ENCODE measurements at places on chromosomes 5 and 9. TPM values are rescaled to one million over a fixed set of nuclear protein-coding genes. Genes with fewer than 3 reads are reported as not detected.

GRCh38 chr9:26066237-26066636 lies 388.0 kb upstream of the TUSC1 start:
- H3K4me3 ChIP-seq = no peak overlapping the region
- H3K27ac ChIP-seq = no peak overlapping the region
- no peaks in the 10 kb centered on the region for H3K36me3 ChIP-seq
- H3K4me1 ChIP-seq = peaks cover 8% of the 10 kb centered on the region
- DNase-seq = no peak

- H3K27ac ChIP-seq = no peak overlapping the region
- H3K4me1 ChIP-seq = no peaks in the 10 kb centered on the region
- no peak overlapping the region for H3K4me3 ChIP-seq
- no peaks in the 10 kb centered on the region for H3K27me3 ChIP-seq
- DNase-seq = no peak
These were observed 54.7 kb upstream of the ALDH1B1 start for GRCh38 chr9:38337706-38338264.

GRCh38 chr5:54742417-54742891 lies 224.9 kb downstream of the SNX18 start:
- no peaks in the 10 kb centered on the region for H3K27me3 ChIP-seq
- H3K4me3 ChIP-seq = no peak overlapping the region
- H3K36me3 ChIP-seq = no peaks in the 10 kb centered on the region
- no peaks in the 10 kb centered on the region for H3K4me1 ChIP-seq
- H3K27ac ChIP-seq = no peak overlapping the region

- H3K27ac ChIP-seq = no peak overlapping the region
- no peak overlapping the region for H3K4me3 ChIP-seq
- H3K36me3 ChIP-seq = no peaks in the 10 kb centered on the region
- 0 out of 2 replicates have a peak, but pooled peaks cover 1% of the 10 kb centered on the region for H3K27me3 ChIP-seq
- no peaks in the 10 kb centered on the region for H3K4me1 ChIP-seq
These were observed 588.3 kb downstream of the EBF1 start for GRCh38 chr5:158511454-158511853.

DNA sequence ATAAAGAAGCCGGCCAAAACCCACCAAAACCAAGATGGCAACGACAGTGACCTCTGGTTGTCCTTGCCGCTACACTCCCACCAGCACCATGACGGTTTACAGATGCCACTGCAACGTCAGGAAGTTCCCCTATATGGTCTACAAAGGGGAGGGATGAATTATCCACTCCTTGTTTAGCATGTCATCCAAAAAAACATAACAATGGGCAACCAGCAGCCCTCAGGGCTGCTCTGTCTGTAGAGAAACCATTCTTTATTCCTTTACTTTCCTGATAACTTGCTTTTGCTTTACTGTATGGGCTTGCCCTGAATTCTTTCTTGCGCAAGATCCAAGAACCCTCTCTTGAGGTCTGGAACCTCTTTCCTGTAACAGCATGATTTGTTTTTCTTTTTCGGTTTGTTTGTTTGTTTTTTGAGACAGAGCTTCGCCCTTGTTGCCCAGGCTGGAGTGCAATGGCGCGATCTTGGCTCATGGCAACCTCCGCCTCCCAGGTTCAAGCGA lies 2.0 kb upstream of the UAP1L1 start:
- no peaks in the 10 kb centered on the region for H3K36me3 ChIP-seq
- H3K4me1 ChIP-seq = peaks cover 35% of the 10 kb centered on the region
- H3K27me3 ChIP-seq = no peaks in the 10 kb centered on the region

- H3K36me3 ChIP-seq = no peaks in the 10 kb centered on the region
- no peak overlapping the region for H3K4me3 ChIP-seq
- no peak overlapping the region for H3K27ac ChIP-seq
- H3K4me1 ChIP-seq = no peaks in the 10 kb centered on the region
- no peak for DNase-seq
These were observed 280.1 kb downstream of the DNAH5 start for GRCh38 chr5:13664377-13664776.

GRCh38 chr5:56601641-56602071 lies 213.7 kb upstream of the MAP3K1 start:
- no peak overlapping the region for H3K27ac ChIP-seq
- H3K4me3 ChIP-seq = no peak overlapping the region
- H3K36me3 ChIP-seq = no peaks in the 10 kb centered on the region
- H3K27me3 ChIP-seq = no peaks in the 10 kb centered on the region

DNA sequence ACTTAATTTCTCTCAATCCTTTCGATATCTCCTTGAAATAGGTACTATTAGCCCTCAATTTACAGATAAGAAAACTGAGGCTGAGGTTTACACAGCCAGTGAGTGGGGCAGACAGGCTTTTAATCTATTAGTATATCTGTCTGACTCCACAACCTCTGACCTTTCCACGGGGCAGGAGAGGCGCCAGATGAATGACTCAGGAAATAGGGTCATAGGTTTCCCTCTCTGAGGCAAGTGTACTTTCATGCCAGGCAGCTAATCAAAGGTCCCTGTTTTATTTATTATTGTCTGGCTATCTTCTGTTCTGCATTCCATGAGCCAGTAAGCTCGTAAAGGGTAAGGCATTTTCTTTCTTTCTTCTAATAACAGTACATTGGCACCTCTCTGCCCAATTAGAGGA lies 79.6 kb upstream of the KLF4 start:
- no peak overlapping the region for H3K4me3 ChIP-seq
- no peaks in the 10 kb centered on the region for H3K4me1 ChIP-seq
- no peak for DNase-seq
- H3K27ac ChIP-seq = no peak overlapping the region
- H3K36me3 ChIP-seq = no peaks in the 10 kb centered on the region

GRCh38 chr5:73388306-73388684 lies 60.3 kb downstream of the FOXD1 start:
- no peak overlapping the region for H3K4me3 ChIP-seq
- no peaks in the 10 kb centered on the region for H3K27me3 ChIP-seq
- H3K4me1 ChIP-seq = no peaks in the 10 kb centered on the region
- no peak overlapping the region for H3K27ac ChIP-seq
- no peaks in the 10 kb centered on the region for H3K36me3 ChIP-seq

Gene PCDHA5
- total RNA-seq = not detected

Gene GRM6
- total RNA-seq = not detected

Gene ACOT12
- total RNA-seq = 0.26 TPM

Gene VCAN
- not detected for total RNA-seq

Gene PCDHGA11
- total RNA-seq = 9.3 TPM

Gene SPATA24
- 7.7 TPM for total RNA-seq

All from Karpas-422 (cell line).